ENCODE measurements at places on chromosomes 13 and 19. TPM values are rescaled to one million over a fixed set of nuclear protein-coding genes. Genes with fewer than 3 reads are reported as not detected.

Gene SYNE4
- total RNA-seq, result 0.72 TPM

Gene TRMT1
- 53.1 TPM for total RNA-seq

Gene GPC6
- total RNA-seq, result not detected

Gene SEMA6B
- 0.13 TPM for total RNA-seq

Gene AMER2
- 0.35 TPM for total RNA-seq

GRCh38 chr13:30313311-30313710 is 6.0 kb upstream of the KATNAL1 start:
- no peaks in the 10 kb centered on the region for H3K27me3 ChIP-seq
- H3K4me3 ChIP-seq, result no peak overlapping the region
- H3K36me3 ChIP-seq, result no peaks in the 10 kb centered on the region
- peaks cover 14% of the 10 kb centered on the region for H3K4me1 ChIP-seq

DNA sequence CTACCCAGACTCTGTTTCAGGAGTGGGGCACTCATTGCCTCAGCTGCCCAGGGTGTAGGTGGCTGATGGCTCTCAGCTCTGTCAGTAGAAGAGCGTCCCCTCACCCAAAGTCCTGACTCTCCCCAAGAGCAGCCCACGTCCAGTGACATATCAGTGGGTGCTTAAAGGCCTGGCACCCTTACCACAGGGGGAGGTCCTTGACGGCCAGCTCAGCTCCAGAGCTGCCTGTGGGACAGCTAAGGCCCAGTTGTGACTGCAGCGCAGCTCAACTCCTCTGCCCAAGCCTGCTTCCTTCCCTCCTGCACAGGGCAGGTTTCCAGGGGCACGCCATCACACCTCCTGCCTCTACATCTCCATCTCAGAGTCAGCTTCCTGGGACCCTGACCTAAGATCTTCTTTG is 32.4 kb downstream of the GRIK5 start:
- H3K27me3 ChIP-seq, result no peaks in the 10 kb centered on the region
- no peaks in the 10 kb centered on the region for H3K36me3 ChIP-seq
- no peak for DNase-seq
- H3K4me1 ChIP-seq, result no peaks in the 10 kb centered on the region

DNA sequence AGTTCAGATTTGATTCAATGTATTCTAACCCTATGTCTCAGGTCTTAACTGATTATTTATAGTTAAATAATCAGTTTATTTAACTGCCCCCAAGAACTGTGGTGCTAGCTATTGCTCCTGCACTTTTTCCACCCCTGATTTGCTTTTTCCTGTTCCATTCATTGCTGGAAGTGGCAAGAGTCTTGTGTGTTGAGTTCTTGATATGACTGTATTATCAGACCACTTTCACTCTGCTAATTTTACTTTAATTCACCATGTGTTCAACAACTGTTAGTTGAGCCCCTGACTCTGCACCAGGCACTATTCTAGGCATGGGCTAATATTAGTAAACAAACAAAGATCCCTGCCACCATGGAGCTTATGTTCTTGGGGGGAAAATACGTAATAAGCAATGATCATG is 39.9 kb downstream of the WDFY2 start:
- H3K36me3 ChIP-seq, result no peaks in the 10 kb centered on the region
- H3K27me3 ChIP-seq, result no peaks in the 10 kb centered on the region
- H3K4me1 ChIP-seq, result peaks cover 13% of the 10 kb centered on the region
- DNase-seq, result no peak
- H3K4me3 ChIP-seq, result no peak overlapping the region

GRCh38 chr19:56372281-56372680 is 21.1 kb downstream of the ZNF582 start:
- DNase-seq, result no peak
- no peaks in the 10 kb centered on the region for H3K36me3 ChIP-seq
- no peaks in the 10 kb centered on the region for H3K27me3 ChIP-seq
- no peak overlapping the region for H3K27ac ChIP-seq
- H3K4me3 ChIP-seq, result no peak overlapping the region

- H3K27ac ChIP-seq, result no peak overlapping the region
- DNase-seq, result no peak
- no peak overlapping the region for H3K4me3 ChIP-seq
- H3K36me3 ChIP-seq, result no peaks in the 10 kb centered on the region
- no peaks in the 10 kb centered on the region for H3K27me3 ChIP-seq
- peaks cover 8% of the 10 kb centered on the region for H3K4me1 ChIP-seq
Observed at GRCh38 chr19:4326837-4327251, 11.8 kb downstream of the STAP2 start.

DNA sequence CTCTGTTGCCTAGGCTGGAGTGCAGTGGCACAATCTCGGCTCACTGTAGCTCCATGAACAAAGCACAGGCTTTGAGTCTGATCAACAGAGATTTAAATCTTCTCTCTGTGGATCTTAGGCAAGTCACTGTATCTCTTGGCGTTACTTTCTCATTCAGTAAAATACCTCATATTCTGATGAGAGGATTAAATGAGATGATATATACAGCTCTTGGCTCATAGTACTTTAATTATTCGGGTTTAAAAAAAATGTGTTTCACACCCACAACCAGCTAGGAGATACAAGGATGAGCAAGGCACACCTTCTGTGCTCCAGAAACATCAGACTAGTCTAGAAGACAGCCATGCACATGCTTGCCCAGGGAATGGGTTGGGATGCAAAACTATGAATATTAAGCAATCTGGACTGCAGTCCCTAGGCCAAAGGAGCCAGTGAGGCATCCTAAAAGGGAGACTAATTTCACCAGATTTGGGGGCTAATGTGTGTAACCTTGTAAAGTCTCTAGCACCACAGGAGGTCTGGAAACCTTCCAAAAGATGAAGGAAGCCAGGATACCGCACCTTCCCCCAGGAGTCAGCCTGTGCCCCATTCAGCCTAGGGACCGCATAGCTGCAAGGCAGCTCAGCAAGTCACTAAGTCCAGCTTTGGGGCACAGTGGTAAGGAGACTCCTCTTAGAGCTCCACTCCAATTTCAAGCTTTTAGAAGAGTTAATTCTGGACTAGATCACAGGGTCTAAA is 2.5 kb downstream of the VPS36 start:
- peak overlapping the region; percentile 69 for H3K4me3 ChIP-seq
- DNase-seq, result no peak
- no peak overlapping the region for H3K27ac ChIP-seq
- H3K27me3 ChIP-seq, result no peaks in the 10 kb centered on the region

- no peak overlapping the region for H3K27ac ChIP-seq
- no peaks in the 10 kb centered on the region for H3K4me1 ChIP-seq
- no peak overlapping the region for H3K4me3 ChIP-seq
- no peaks in the 10 kb centered on the region for H3K36me3 ChIP-seq
- no peak for DNase-seq
- no peaks in the 10 kb centered on the region for H3K27me3 ChIP-seq
Observed at GRCh38 chr13:48185018-48185417, 48.0 kb upstream of the ITM2B start.

DNA sequence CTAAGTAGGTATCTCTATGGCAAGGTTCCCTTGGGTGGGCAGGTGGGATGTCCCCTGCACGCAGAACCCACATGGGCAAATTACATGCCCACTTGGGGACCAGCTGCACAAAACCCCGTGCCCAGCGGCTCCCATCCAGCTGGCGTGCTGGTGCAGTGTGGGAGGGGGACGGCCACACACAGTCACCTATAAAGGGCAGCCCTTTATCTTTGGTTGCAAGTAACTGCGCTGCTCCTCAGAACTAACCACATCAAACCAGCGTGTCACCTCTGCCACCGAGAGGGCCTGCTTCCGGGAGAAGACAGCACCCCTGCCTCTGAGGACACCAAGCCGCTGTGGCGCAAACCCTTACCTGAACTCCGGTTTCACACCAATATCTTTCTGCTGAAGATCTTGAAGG is 32.2 kb downstream of the ANKRD27 start:
- peaks cover 3% of the 10 kb centered on the region for H3K4me1 ChIP-seq
- H3K36me3 ChIP-seq, result peaks cover 39% of the 10 kb centered on the region
- DNase-seq, result no peak
- H3K27me3 ChIP-seq, result no peaks in the 10 kb centered on the region
- H3K4me3 ChIP-seq, result no peak overlapping the region

DNA sequence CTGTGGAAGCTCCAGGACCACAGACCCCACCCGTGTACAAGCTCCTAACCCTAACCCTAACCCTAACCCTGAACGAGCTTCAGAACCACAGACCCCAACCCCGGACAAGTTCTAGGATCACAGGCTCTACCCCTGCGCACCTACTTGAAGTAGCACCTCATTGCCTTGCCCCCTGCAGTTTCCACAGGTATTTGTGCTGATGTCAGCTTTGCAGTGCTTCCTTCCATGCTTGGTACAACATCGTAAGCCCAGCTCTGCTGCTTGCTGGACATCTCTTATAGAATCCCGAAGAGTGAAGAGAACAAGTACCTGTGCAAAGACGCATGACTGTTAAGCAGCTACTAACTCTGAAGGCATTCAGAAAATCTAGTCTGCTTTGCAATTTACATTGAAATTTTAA is 20.7 kb upstream of the CDC16 start:
- no peaks in the 10 kb centered on the region for H3K36me3 ChIP-seq
- no peak overlapping the region for H3K4me3 ChIP-seq
- no peak overlapping the region for H3K27ac ChIP-seq
- DNase-seq, result no peak
- H3K27me3 ChIP-seq, result no peaks in the 10 kb centered on the region

DNA sequence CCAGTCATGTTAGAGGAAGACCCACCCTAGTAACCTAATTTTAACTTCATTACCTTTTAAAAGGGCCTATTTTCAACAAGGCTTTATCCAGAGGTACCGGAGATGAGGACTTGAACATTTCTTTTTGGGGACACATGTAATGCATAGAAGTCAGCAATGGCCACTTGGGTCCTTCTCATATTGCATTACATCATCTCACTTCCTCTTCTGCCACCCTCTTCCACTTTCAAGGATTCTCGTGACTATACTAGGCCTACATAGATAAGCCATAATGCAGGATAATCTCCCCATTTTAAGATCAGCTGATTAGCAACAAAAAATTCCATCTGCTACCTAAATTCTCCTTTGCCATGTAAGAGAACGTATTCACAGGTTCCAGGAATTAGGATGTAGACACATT is 557.2 kb downstream of the KCTD12 start:
- H3K27me3 ChIP-seq, result no peaks in the 10 kb centered on the region
- no peak for DNase-seq
- no peak overlapping the region for H3K4me3 ChIP-seq
- no peaks in the 10 kb centered on the region for H3K36me3 ChIP-seq
- no peak overlapping the region for H3K27ac ChIP-seq

Data from GM12878 (cell line).